Stimulated activated CD8-positive, alpha-beta memory T cell treated with anti-CD3 and anti-CD28 coated beads, Interleukin-2, amount 100 ng/mL, for 48 hours (primary cell): ENCODE measurements at places on chromosomes 1 and 21.

DNA sequence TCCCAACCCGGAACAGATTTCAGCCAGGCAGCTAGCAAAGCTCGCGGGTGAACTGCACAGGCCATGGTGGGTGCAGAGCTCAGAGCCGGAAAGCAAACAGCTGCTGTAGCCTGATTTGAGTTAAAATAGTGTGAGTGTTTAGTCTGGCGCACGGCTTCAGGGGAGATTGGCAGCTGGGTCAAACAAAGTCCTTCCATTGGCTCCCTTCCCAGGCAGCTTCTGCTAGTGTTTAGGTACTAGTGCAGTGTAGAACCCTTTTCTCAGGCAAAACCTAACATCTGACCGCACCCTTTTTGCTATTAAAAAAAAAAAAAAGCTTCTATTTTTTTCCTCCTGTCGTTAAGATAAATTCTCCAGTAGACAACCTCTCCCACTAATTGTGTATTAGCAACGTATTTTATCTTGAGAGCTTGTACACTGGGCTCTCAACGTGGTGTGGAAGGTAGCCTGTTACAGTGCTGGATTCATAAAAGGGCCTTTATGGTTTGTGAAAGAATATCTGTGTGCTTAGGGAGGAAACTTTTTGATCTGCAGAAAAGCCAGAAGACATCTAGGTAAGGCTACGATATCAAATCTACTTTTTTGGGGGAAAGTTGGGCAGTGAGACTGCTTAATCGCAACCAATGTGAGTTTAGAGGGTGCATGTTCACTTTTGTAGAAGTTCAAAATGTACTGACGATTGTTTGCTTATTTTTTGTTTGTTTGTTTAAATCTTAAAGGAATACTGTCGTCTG, 689.6 kb downstream of the USP25 start:
- DNase-seq, result no peak

DNA sequence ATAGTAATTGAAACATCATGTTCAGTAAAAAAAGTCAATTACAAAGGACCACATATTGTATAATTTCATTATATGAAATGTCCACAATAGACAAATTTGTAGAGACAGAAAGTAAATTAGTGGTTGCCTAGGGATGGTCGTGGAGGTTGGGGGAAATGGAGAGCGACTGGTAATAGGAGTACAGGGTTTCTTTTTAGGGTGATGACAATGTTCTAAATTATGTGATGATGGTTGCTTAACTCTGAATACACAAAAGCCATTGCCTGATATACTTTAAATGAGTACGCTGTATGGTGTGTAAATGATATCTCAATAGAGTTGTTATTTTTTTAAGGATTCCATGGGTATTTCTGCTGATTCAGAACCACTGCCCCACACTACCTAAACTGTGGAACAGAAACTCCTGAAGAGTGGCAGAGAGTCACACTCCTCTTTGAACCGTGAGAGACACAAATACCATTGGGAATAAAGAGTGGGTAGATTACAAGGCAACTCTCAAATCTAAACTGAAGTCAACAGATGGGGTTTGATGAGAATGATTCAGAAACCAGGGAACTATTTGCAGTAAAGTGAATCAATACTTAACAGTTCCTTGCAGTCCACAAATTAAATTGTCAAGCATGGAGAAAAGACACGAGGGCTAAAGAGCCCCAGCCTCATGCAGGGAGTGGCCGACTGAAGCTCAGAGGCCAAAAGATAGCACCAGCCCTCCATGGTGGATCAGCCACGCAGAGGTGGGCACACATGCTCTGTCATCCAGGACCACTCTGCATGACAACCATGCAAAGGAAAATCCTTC, 118.0 kb downstream of the CAPN8 start:
- no peak for DNase-seq

DNA sequence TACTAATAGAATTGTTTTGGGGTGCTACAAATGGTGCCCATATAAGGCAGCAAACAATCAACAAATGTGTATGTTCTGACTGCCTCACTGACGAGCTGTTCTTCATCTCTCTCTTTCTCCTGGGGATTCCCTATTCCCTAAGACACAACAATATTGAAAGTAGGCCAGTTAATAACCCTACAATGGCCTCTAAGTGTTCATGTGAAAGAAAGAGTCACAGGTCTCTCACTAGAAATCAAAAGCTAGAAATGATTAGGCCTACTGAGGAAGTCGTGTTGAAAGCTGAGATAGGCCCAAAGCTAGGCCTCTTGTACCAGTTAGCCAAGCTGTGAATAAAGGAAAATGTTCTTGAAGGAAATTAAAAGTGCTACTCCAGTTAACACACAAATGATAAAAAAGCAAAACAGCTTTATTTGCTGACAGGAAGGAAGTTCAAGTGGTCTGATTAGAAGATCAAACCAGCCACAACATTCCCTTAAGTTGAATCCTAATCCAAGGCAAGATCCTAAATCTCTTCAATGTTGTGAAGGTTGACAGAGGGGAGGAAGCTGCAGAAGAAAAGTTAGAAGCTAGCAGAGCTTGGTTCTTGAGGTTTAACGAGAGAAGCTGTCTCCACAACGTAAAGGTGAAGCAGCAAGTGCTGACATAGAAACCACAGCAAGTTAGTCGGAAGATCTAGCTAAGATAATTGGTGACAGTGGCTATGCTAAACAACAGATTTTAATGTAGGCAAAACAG, 26.3 kb downstream of the ATP2B4 start:
- DNase-seq, result no peak

GRCh38 chr1:151720974-151721787, at the start of gene RIIAD1:
Gene RIIAD1, plus strand, starts transcription at chr1:151721522. Its CDS starts 15 bp downstream, at chr1:151721537.
- peak; percentile 27 for DNase-seq

DNA sequence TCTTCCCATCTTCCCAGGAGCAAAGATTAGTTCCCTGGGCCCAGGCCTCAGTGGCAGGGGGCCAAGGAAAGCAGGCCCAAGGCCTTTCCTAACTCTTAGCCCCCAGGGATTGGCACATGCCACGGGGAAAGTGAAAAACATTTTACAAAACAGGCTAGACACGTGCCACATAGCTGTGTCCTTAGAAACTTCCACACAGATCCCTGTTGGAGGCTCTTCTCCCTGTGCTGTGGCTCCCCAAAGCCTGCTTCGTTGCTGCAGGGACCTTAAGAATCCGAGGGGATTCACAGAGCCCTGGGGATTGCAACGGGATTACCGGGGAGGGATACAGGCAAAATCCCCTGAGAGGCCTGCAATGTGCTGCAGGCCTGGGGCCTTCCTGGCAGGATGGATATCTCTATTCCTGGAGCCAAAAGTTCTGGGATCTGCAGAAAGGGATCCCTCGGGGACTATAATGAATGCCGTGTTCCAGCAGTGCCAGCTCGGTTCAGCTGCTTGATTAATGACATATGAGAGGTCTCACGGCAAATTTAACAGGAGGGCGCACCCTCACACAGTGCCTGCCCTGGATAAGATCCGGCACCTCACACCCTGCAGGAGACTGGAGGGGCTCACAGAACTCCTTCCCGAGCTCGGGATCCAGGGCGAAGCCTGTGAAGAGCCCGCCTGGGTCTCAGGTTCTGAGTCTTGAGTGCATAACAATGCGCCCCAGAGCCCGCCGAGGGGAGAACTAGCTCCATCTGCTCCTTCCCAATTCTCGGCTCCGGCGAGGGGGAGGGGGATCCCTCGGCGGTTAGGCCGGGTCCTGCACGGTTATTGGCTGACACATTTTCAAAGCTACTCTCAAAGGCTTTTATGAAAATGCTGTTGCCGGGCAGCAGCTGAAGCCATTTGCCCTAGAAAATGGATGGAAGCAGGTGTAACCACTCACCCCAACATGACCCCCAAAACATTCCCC, 15.3 kb upstream of the RGS8 start:
- no peak for DNase-seq

DNA sequence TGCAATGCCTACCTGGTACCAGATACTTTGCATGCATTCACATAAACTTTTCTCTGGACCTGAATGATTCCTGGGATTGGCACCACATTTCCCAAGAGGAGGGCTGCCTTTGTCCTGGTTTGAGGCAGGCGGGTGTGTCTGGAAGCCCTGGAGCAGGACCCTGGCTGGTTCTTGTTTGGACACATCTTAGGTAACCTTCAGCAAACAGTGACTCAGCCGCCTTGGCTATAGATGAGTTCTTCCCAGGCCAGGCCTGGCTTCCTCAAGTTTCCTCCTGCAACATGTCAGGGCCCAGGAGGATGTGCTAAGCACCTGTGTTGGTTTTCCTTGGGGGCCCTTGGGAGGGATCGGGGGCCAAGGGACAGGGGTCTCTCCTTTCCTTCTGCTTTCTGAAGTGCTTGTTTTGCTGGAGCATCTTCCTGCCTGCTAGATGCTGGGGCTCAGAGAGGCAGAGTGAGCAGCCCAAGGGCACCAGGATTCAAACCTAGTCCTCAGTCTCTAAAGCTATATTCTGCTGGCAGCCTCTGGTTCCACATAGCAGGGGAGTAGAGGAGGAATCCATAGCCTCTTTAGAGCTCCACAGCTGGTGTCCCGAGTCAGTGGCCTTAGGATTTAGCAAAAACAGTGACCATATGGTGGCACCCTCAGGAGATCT, 38.2 kb downstream of the PAX7 start:
- no peak for DNase-seq

DNA sequence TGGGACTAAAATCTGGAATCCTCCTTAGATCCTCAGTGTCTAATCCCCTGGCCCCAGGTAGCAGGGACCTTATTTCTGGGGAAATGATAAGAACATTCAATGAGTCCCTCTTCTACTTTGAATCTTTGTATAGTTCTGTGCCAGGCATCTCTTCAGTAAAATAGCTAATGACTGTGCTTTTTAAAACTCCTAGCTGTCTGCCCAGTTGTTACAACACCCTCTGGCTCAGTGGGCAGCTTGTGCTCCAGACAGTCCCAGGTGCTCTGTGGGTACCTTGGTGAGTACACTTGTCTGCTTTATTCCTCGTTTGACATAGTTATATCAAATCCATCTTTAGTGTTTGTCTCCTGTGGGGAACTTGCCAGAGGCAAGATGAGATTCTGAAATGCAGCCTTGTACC, 18.0 kb downstream of the TGFB2 start:
- DNase-seq, result no peak

- no peak for DNase-seq
Measured at GRCh38 chr1:93328809-93329760, 16.6 kb upstream of the DR1 start.

DNA sequence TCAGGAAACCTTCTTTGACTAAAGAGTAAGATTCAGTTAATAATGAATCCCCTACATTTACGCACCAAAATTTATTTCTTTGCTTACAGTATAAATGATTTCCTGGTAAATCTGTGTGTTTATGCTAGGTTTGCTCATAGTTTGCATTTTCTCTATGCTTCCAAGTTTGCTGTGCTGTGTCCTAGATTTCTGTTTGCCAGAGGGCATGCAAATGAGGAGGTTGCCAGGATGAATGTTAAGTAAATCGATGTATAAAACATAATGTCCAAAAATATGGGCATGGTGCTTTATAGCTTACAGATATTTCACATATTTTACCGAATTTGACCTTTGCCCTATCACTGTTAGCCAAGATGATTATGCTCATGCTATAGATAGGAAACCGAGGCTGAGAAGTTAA, 63.8 kb downstream of the TBX19 start:
- DNase-seq, result no peak

DNA sequence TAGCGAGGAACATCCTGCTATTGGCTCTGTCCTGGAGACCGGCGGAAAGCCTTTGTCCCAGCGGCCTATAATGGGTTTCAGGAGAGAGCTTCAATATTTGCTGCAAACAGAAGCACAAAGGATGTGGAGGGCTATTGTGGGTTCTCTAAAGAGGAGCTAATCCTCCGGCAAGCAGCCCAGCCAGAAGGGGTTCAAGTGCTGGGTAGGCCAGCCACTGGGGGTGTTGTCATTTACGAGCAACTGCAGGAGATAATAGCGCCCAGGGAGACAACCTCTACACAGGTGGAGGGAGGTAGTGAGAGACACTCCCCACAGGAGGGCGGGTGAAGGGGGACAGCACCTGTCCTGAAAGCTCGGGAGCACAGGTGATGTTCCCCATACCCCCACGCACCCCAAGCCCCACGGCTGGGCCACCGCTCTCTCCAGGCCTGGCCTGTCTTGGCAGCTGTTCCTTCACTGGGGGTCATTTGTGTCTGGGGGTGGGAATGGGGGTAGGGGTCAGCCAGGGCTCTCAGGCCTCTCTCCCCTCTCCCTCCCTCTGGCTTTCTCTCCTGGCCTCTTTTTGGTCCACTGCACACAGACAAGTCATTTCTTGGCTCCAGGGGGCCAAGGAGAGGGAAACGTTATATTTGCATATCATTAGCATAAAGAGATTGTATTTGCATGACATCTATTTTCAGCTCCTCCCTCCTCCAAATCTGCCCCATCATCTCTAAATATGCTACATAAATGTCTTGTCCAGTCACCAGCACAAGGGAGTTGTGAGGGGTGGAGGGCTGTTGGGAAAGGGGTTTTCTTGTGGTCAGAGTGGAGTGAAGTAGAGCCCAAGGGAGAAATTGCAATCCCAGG, 22.0 kb upstream of the SLC26A9 start:
- DNase-seq, result no peak

DNA sequence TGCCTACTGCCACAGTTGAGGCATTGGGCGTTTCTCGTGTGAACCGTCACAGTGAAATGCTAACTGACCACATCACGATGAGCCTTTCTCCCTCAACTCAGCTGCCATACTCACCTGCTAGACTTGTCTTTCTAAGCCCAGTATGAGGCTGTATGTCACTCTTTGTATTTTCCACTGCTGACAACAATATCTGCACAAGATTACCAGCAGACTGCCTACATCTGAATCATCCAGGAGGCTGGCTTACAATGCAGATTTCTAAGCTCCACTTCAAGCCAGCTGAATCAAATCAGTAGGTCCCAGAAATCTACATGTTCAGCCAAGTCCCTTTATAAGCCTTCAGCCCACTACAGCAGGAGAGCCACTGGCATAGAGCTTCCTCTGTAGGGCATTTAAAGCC, 355.0 kb upstream of the DUSP10 start:
- DNase-seq, result no peak

- DNase-seq, result no peak
Measured at GRCh38 chr1:169515641-169516040, 29.9 kb upstream of the SLC19A2 start.

GRCh38 chr1:62245201-62245600, 50.6 kb downstream of the L1TD1 start:
- DNase-seq, result no peak

- DNase-seq, result no peak
Measured at GRCh38 chr1:172724232-172724631, 65.3 kb downstream of the FASLG start.

DNA sequence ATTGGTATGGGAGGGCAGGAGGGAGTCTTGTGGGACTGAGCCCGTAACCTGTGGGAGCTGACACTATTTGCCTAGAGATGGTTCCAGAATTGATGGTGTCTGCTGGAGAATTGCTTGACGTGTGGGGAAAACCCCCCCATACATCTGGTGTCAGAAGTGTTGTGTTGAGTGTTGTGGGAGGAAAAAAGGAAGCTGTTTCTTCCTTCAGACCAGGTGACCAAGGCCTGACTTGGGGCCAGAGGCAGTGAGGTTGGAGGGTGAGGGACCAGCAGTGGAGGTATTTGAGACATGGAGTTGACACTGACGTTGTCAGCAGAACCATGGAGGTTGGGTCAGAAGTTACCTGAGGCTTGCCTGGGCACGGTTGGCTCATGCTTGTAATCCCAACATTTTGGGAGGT, 8.3 kb downstream of the SHISAL2A start:
- DNase-seq, result no peak

DNA sequence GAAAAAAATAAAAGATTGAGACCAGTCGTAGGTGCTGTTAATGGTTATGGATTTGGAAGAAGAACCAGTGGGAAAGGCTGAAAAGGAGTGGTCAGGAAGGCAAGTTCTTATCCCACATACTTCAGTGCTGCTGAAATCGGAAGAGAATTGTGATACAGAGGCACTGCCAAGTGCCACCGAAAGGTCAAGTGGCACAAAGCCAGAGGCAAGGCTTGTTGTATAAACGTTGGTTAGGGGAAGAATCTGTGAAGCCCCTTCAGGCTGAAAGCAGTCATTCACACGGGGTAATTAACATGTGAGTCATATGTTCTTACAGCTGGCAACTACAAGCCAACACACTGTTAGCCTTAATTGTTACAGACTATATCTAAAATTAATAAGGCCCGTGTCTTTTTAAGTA, 48.8 kb downstream of the ZBTB40 start:
- no peak for DNase-seq
